Renal cortex interstitium (tissue), 15 donors: ENCODE measurements at places on chromosomes 7 and 10. TPM values are rescaled to one million over a fixed set of nuclear protein-coding genes. Genes with fewer than 3 reads are reported as not detected.

- DNase-seq = peak; percentile 89
These were observed 444 bp upstream of the HIP1 start for GRCh38 chr7:75738975-75739795.

- DNase-seq = no peak
These were observed 10.1 kb downstream of the KNDC1 start for GRCh38 chr10:133170092-133170491.

DNA sequence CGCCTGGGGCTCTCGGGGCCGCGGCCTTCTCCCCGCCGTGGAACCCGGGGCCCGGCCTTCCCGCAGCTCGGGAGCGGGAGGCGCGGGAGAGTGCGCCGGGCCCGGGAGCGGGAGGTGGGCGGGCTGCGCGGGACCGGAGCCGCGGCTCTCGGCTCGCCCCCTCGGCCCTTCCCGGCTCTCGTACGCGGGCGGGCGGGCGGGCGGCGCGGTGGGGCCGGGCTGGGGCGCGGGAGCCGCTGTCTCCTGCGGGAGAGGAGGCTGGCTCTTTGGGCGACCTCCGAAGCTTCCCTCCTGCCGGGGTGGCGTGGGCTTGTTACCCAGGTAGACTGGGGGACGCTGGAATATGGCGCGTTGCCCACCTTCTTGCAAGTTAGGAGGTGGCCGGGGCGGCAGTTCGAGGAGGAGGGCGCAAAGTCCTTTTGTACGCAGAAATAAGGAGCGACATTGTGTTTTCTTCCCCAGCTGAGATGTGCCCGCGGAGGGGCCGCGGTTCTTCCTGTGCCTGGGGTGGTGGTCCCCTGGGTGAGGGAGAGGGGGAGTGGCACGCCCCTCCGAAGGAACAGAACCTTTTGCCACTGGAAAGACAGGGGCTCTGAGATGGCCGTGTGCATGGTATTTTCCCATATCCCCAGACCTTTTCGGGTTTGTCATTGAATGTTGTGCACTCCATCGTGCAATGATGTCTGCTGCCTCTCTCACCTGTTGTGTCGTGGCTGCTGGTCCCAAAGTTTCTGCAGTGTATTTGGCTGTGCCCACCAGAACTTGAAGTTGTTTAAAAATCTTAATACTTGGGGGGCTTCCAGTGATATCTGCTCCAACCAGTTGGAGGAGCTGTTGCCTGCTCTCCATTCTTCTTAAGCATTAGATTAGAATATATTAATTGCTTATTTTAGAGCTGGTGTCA, 844 bp downstream of the NRF1 start:
- peak; percentile 18 for DNase-seq

DNA sequence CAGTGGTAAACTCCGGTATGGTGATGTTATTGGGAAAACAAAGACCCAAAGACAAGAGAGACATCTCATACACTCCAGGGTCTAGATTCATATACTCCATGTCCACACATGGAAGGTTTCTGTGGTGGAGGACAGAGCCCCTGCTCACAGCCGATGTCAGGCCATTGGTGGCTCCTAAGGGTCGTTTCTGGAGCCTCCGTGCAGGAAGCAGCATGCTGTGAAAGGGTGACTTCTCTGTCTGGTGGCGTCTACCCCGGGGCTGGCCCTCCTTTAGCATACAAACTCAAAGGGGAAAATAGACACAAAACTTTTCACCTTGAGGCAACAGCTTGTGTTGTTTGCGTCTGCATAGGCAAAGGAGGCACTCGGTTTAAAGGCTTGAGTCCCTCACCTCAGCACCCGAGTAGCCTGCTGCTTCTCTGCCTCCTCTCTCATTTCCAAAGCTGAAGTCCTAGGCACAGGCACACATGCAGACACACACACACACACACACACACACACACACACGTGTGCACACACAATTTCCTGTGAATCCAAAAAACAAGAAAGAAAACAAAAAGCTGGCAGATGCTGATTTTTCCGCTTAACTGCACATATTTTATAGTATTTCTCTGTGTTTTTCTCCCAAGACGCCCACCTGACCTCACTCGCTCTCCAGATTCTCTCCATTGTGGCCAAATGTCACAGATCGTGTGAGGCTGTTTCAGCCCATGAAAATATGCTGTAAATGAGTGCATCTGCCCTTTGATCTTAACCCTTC, 601.4 kb upstream of the MGMT start:
- DNase-seq = no peak

- DNase-seq = no peak
These were observed 169.8 kb upstream of the GPR26 start for GRCh38 chr10:123496375-123496774.

GRCh38 chr7:100575746-100576383, 2.2 kb upstream of the SAP25 start:
- no peak for DNase-seq

- DNase-seq = no peak
These were observed 717.0 kb upstream of the MBL2 start for GRCh38 chr10:53489335-53490182.

DNA sequence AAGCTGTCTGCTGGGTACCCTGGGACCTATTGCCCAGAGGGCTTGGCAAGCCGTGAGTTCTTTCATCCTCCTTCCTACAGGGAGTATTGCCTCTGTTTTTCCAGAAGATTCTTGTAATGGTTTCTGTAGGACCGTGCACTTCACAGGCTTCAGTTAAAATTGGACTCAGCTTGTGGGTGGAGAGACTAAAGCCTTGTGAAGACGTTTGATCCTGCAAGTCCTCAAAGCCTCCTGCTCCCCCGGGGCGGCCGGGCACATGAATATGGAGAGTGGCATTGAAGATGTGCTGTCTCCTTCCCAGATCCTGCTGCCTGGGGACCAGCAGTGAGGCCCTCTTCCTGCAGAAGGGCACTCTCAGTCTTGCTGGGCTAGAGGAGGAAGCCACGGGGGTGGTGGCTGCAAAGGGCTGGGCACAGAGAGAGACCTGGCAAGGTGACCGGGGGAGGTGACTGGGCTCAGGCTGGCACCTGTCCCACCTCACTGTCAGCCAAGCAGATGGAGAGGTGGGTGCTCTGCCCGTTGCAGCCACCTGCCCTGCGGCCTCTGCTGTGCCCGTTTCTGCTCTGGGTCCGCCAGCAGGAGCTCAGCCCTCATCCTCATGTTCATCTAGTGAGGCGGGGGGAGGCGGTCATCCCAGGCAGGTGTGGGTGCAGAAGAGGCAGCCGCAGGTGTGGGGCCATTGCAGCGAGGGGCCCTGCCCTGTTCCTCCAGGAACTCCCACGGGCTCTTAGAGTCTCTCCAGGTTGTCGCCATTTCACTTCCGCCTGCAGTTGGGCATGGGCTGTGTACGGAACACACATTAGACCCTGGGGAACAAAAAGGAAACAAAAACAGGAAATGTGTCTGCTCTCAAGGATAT, 55.7 kb downstream of the TMEM209 start:
- DNase-seq = no peak

DNA sequence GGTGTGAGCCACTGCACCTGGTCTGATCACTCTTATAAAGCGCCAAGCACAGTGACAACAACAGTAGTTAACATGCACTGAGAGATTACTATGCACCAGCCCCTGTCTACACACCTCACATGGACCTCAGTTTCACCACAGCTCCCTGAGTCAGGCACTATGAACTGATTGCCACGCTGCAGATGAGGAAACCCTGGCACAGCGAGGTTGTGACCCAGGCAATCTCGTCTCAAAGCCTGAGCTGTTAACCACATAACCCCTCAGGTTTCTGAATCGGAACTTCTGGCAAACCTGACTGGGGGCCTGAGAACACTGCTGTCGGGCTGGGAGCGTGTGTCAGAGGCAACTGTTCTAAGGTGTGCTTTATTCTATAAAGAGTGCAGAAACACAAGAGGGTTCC, 150.8 kb downstream of the RNF216 start:
- DNase-seq = no peak

- DNase-seq = no peak
These were observed 31.1 kb downstream of the NUB1 start for GRCh38 chr7:151372612-151373265.

- DNase-seq = no peak
These were observed 370.1 kb downstream of the RPS24 start for GRCh38 chr10:78403781-78404180.

DNA sequence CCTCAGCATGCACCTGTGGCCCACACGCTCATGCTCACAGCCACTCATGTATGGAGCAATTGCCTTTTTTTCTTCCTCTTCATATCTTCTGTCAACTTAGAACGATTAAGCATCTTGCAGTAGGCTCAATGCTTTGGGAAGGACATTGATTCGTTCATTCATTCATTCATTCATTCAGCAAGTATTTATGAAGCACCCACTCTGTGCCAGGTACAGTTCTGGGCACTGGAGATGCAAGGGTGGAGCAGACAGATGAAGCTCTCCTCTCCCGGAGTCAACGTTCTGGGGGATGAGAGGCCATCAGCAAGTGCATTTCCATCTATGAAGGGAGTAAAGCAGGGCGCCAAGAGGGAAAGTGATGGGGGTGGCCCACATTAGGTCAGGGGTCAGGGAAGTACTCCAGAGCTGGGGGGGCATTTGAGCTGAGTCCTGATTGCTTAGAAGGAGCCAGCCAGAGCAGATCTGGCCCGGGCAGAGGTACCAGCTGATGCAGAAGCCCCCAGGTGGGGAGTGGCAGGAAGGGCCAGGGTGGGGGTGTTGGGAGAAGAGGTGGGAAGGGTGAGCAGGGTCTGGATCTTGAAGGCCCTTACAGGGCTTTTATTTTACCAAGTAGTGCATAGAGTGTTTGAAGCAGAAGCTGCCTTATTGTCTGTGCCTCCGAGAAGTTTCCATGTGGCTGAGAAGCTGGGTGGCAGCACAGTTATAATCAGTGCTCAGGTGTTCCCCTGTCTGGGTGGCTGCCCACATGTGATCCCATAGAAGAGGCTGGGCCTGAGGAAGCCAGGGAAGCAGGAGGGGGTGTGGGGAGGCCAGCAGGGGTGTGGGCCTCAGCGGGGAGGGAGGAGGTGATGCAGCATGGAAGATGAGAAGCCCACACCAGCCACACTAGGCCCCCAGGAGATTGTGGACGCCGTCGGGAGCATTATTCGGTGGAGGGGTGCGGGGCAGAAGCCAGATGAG, 36.2 kb downstream of the CHST3 start:
- DNase-seq = no peak

GRCh38 chr7:36523371-36524101, 133.9 kb downstream of the ANLN start:
- DNase-seq = no peak

DNA sequence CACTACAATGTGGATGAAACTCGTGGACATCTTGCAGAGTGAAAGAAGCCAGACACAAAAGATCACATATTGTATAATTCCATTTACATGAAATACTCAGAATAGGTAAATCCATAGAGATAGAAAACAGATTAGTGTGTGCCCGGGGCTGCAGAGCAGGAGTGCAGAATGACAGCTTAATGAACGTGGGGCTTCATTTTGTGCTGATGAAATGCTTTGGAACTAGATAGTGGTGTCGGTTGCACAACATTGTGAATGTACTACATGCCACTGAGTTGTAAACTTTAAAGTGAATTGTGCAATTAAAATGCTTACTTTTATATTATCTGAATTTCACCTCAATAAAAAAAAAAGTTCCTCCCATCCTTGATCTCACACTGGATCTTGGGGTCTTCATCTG, 31.8 kb upstream of the CARD11 start:
- DNase-seq = no peak

DNA sequence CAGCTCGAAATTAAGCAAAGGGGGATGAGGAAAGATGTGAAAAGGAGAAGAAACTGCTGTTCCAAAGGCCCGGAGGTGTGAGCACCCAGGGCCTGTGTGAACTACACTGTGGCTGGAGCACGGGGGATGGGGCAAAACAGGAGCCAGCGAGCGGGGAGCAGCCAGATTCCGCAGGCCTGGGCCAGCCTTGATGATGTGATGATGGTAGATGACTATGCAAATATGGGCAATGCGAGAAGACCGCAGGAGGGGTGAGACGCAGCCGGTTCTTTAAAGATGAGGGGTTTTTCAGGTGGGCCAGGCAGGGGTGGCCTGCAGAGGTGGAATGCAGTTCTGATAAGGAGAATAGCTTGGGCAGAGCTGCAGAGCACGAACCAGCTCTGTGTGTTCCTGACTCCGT, 61.5 kb downstream of the LANCL2 start:
- no peak for DNase-seq

- DNase-seq = no peak
These were observed 25.0 kb downstream of the ZPBP start for GRCh38 chr7:50068026-50068425.

DNA sequence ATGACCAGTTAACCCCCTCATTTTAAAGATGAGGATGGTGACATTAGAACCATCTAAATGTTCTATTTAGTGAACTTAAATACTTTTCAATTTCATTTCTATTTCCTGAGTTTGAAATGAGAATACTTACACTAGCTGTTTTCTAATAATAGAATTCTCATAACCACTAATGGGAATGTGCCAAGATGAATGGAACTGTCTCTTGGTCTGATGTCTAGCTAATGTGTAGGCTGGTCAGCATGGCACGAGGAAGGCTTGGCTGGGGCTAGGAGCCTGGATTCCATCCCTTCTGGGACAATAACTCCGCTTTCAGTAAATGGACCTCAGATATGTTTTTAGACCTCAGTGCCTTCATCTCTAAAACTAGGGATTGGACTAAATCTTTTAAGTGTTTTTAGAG, 185.8 kb upstream of the NRP1 start:
- no peak for DNase-seq

GRCh38 chr10:88582411-88582805, 710 bp downstream of the RNLS start:
- DNase-seq = peak; percentile 9

DNA sequence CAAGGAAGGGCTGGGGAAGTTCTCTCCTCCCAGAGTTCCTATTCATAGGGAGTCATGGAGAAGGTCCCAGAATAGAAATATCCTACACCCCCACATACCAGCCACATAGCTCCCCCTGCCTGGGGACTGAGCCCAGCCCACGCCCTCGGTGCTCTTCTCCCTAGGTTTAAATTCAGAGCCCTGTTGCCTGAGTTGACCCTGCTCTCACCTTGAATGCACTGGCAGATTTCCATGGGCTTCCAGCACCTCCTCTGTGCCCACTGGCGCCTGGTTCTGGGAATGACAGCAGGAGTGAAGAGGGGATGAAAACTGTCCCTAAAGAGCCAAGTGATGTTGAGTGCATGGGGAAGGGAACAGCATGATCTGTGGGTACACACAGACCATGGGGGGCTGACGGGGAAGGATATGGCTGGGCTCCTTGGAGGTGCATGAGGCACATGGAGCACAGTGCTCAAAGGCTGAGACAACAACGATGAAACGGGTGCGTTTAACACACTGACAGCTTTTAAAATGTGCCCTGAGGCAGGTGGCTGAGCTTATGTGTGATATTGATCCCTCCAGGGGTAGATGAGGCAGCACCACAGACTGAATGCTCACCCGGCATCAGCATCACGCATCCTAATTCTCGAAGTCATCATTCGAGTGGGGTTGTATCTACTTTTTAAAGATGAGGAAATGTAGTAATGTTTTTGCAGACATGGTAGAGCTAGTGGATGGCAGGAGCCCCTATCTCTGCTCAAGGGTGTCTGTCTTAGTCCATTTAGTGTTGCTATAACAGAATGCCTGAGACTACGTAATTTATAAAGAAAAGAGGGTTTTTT, 53.7 kb upstream of the IGFBP3 start:
- no peak for DNase-seq

The FGFBP3 gene
- polyA plus RNA-seq = 3.6 TPM

The CFAP43 gene
- polyA plus RNA-seq = 32.8 TPM

The AHCYL2 gene
- 25.6 TPM for polyA plus RNA-seq

The ZSCAN21 gene
- 24.7 TPM for polyA plus RNA-seq

The CFAP58 gene
- 0.33 TPM for polyA plus RNA-seq

The CCDC146 gene
- 34.4 TPM for polyA plus RNA-seq

The RPEL1 gene
- polyA plus RNA-seq = 0.19 TPM

The CYP26A1 gene
- not detected for polyA plus RNA-seq

The CYP17A1 gene
- 0.39 TPM for polyA plus RNA-seq

The SERPINE1 gene
- polyA plus RNA-seq = 1.5 TPM

The FAM25C gene
- not detected for polyA plus RNA-seq
